ENCODE measurements at places on chromosomes 5 and 9.

DNA sequence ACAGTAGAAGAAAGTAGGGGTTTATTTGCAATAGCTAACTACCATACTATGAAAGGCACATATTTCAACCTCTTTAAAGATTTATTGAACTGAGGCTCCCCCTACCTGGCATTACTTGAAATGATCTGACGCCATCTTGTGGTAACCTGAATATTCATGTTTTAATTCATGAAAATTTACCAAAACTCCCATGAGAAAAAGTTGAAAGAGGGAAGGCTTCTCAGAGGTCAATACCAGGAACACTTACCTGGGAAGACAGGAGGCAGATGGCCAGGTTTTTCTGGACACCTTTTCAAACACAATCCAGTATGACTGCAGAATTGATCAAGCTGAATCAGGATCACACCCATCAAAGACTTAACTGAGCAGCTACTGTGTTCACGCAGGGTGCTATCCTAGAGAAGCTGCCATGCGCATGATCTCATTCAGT is 9.4 kb downstream of the PRELID2 start:
- no peak for DNase-seq

- no peak for DNase-seq
These were observed 18.1 kb upstream of the LPCAT1 start for GRCh38 chr5:1541702-1542400.

DNA sequence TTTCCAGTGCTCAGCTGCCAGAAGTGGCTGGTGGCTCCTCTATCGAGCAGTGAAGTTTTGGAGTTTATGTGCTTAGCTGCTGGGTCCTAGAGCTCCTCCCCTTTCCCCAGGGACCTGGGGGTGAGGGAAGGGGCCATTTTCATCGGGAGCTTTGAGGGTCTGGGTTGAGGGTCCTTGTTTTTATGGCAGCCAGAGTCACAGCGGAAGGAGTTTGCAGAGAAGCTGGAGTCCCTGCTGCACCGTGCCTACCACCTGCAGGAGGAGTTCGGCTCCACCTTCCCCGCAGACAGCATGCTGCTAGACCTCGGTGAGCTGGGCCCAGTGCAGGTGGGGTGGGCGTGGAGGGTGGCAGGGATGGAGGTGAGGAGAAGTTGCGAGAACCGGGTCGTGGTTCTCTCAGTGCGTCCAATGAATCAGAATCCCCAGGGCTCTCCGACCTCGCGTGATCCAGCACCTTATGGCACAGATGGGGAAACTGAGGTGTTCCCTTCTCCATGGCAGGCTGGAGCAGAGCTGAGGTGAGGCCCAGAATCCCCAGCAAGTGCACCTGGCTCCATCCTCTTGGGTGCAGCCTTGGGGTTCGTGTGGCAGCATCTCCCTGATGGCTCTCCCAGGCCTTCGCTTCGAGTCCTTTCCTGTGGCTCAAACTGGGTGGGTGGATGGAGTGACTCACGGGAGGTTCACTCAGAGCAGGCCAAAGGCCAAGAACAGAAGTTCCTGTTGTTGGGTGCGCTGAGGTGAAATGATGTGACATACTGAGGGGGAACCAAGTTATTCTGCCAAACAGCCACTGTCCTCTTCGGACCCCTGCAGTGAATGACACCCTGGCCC is 21.7 kb upstream of the DOLPP1 start:
- no peak for DNase-seq

- DNase-seq, result no peak
These were observed 675.2 kb downstream of the ACTL7B start for GRCh38 chr9:108180541-108180940.

DNA sequence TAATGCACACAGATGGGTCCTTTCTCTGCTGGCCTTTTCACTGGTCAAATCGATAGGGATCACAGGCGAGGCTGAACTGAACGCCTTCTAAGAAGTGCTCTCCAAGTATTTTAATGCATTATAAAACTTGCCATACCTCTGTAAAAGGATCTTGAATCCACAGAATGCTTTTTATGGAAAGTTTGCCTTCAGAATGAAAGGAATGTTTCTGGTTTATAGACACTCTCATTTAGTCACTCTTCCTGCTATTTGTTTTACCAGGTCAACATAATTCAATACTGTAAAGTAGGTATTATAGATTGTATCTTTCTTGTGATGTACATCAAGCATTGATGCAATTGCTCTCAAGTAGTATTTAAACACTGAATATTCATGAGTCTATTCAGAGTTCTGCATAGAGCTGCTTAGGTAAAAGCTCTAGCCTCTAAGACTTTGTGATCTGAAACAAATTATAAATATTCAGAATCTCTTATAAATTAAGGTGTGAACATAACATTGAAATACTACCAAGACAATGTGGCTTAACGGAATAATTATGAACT is 308.4 kb downstream of the ISL1 start:
- no peak for DNase-seq

DNA sequence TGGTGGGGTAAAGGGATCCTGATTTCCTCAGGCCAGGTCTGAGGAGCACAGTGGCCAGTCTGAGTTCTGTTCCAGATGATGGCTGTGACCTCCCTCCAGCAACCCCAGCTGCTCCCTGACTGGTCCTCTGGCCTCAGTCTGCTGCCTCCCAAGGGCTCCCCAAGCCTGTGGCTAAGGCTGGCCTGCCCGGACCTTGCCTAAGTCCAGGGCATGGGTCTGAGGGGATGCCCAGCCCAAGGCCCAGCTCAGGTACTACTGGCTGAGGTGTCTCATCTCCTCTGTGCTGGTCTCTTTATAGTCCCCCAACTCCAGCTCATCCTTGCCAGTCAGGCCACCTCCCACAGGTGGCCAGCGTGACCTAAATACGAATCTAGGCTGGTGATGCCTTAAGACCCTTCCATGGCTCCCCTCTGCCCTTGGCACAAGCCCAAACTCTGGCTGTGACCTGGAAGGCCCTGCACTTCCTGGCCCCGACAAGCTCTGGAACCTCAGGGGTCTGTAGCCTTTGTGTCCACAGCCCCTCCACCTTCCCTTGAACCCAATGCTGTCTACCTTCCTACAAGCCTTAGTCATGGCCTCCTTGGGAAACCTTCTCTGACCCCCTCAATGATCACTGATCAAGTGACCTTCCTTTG is 9.8 kb downstream of the KIF12 start:
- DNase-seq, result no peak

DNA sequence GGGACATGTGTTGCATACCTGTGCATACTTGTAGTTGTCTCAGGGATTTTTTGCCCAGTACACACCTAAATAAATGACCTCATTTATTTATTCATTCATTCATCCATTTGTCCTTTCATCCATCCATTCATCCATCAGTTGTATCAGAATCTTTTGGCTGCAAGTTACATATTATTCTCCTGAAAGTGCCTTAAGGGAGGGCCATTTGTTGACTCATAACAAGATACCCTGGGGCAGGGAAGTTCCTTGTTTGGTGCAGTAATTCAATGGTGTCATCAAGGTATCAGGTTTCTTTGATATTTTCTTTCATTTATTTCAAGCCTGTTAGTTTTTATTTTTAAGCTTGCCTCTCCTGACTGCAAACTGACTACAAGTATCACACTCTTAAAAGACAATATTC is 597.9 kb upstream of the TLE4 start:
- no peak for DNase-seq

GRCh38 chr5:53045263-53045662 is 56.1 kb downstream of the ITGA2 start:
- DNase-seq, result no peak

GRCh38 chr5:131613423-131613822 is 21.6 kb downstream of the RAPGEF6 start:
- DNase-seq, result no peak

- no peak for DNase-seq
These were observed 48.8 kb downstream of the CEMIP2 start for GRCh38 chr9:71719562-71719961.

- no peak for DNase-seq
These were observed 97.0 kb downstream of the MEF2C start for GRCh38 chr5:88785746-88786565.

GRCh38 chr9:92895812-92896436 is 18.1 kb upstream of the ZNF484 start:
- DNase-seq, result no peak

DNA sequence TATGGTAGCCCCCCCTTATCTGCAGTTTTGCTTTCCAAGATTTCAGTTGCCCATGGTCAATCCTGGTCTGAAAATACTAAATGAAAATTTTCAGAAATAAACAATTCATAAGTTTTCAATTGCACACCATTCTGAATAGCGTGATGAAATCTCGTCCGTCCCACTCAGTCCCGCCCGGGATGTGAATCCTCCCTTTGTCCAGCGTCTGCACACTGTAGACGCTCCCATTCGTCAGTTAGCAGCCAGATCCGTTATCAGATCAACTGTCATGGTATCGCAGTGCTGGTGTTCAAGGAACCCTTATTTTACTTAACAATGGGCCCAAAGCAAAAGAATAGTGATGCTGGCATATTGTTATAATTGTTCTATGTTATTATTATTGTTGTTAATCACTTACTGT is 98.6 kb downstream of the TMEM215 start:
- DNase-seq, result no peak

DNA sequence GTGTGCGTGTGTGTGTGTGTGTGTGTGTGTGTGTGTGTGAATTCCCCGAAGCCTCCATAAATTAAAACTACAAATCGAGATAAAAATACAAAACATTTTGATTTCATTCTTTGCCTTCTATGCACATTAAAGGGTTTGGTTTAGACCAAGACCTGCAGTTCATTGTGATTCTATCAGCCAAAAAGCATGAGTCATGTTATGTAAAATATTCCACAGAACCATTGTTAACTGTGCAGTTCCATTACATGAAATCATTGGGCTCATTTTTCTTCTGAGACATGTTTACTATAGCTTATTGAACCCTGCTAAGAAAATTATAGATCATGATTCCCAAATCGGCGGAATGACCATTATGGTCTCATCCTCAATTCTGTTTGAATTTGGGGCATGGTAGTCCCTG is 11.7 kb downstream of the CAVIN4 start:
- DNase-seq, result no peak

- DNase-seq, result no peak
These were observed 32.0 kb upstream of the DHFR start for GRCh38 chr5:80686757-80687156.

GRCh38 chr5:87069974-87070608 is 197.6 kb upstream of the RASA1 start:
- no peak for DNase-seq

GRCh38 chr9:131423171-131423581 is 29.3 kb downstream of the PRRC2B start:
- DNase-seq, result no peak

- DNase-seq, result no peak
These were observed 115.8 kb downstream of the MTX3 start for GRCh38 chr5:79875230-79875629.

GRCh38 chr9:70031141-70031545 is 12.5 kb upstream of the MAMDC2 start:
- no peak for DNase-seq

GRCh38 chr5:155620821-155621410 is 607.4 kb downstream of the KIF4B start:
- no peak for DNase-seq

DNA sequence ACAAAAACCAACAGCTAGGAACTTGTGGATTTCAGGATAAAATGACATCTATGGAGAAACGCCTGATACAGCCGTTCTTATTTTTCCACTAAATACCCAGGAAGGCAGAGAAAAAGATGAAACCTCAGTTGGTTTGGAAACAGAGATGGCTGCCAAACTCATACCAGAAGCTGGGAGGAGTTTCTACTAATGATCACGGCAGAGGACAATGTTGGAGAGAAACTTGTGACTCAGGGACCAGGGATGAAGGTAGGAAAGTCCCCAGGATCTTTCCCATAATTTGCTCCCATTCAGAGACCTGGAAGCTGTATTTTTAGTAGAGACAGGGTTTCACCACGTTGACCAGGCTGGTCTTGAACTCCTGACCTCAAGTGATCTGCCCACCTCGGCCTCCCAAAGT is 187.1 kb upstream of the IER5L start:
- DNase-seq, result no peak

GRCh38 chr5:37799865-37800421 is 39.9 kb downstream of the GDNF start:
- DNase-seq, result no peak

- DNase-seq, result no peak
These were observed 47.6 kb upstream of the ADCY2 start for GRCh38 chr5:7348168-7348854.
